ENCODE measurements at places on chromosomes 2 and 18.
A peak's percentile ranks its signal among the peaks of the same experiment; 100 is the strongest.

- DNase-seq: no peak
Observed at GRCh38 chr18:51028201-51028805, 1.7 kb upstream of the SMAD4 start.

DNA sequence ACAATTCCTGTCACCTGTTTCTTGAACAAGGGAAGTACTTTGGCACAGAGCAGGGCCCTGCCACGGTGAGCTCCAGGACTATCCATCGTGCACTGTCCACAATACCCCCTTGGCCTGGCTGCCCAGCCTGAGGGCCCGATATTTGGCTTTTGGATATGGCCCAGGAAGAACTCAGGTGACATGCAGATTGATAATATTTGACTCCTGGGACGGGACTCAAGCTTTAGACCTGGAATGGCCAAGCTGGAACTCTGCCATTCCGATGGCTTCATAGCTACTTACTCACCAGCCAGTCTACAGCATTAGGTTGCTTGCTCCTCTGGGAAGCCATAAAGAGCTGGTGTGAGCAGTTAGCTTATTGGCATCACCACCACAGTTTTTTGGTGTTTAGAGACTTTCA, 26.6 kb downstream of the EML6 start:
- DNase-seq: no peak

DNA sequence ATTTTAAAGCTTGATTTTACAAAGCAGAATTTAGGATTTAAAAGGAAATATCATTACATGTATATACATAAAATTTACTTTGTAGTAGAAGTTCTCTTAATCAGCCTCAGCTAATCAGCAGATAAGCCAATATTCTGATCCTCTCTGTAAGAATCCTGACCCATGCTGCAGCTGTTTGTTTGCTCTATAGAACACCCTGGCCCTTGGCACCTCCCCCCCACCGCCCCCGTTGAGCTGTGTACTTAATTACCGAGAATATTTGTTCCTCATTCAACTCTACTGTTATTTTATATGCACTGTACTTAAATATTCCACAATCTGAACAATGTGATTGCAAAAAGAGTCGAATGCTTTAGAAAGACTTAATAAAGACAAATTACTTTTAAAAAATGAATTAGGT, 98.0 kb downstream of the EVA1A start:
- DNase-seq: no peak

- DNase-seq: no peak
Observed at GRCh38 chr2:157324331-157324843, 1.2 kb downstream of the ERMN start.

DNA sequence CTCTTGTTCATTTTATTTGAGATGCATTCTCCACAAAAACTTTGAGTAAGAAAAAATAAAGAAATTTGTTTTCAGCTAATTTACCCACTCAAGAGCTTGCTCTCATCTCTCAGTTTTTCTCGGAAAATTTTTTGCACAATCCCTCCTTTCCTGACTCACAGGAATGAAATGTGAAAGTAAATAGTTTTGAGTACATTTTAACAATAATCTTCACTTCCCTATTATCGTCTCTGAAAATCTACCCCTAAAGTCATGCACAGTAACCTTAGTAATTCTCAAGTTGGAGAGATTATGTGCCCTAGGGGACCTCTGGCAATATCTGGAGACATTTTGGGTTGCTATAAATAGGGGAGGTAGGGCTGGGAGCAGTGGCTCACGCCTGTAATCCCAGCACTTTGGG, 2.6 kb downstream of the CYB5A start:
- no peak for DNase-seq

DNA sequence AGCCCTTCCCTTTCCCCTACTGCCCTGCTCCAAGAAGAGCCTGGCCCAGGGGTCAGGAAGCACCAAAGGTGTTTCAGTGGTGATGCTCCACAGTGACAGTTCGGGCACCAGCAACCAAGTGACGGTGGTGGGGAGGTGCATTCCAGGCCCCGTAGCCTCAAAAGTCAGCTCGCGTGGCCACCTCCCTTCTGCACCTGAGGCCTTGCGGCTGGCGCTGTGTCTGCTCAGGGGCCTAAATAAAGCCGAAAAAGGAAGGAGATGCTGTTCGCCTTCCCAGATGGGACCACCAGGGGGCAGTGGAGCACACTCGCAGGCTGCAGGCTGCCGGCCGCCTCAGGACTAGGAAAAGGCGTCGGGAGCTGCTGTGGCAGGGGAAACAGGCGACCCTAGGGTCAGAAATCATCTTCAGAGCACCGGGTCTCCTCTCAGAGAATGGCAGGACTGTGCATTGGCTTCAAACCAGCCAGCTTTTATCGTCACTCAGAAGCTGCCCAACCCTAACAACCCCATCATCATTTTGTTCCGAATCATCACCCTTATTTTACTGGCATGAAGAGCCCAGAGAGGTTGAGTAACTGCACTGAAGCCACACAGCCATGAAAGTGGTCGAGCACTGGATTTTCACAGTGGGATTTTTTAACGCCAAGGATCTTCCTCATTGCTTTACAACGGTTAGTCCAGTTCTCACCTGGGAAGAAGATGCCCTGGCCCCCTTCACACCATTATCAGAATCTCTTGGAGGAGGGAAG, 213.0 kb upstream of the CELF4 start:
- DNase-seq: peak; percentile 91

DNA sequence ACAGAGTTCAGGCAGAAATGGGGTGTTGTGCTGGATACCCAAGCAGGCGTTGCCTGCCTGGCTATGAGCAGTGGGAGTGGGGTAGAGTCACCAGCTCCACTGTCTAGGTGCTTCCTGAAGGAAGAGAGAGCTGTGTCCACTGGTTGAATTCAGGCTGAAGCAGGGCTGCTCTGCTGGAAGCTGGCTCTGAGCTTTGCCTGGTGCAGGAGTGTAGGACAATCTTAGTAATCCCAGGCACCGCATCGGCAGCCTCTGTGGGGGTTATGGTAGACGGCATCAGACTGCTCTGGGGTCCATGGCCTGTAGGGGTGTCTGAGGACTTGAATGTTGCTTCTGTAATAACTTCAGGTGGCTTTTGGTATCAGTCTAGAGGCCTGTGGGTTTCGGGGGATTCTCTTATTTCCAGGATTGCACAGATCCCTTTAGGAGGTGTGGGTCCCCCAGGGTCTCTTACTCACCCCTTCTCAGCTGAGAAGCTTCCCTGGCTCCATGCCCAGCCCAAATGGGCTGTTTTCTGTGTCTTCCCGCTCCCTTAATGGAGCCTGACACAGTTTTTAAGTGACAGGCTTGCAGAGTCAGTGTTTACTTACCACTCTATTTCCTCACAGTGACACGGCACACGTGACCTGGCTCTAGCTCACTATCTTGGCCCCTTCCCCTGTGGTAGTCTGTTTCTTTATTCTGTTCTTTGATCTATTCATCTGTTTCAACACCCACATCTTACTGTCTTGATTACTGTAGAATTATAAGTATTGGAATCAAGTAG, 644.3 kb downstream of the CBLN2 start:
- DNase-seq: peak; percentile 2

GRCh38 chr2:217731805-217732204, 271.0 kb downstream of the TNS1 start:
- no peak for DNase-seq

DNA sequence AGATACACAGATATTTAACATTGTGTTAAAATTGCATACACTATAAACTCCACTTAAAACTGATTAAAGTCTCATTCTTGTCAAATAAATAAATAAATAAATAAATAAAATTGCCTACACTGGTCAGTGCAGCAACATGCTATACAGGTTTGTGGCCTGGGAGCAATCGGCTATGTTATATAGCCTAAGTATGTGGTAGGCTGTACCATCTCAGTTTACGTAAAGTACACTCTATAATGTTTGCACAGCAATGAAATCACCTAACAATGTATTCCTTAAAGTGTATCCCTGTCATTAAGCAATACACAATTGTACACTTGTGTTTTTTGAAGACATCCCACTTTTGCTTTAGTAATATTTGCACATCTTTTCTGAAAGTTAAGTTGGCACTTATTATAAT, 337.7 kb upstream of the SETBP1 start:
- no peak for DNase-seq

- DNase-seq: no peak
Observed at GRCh38 chr18:39746201-39746600, 2180.6 kb upstream of the CELF4 start.

DNA sequence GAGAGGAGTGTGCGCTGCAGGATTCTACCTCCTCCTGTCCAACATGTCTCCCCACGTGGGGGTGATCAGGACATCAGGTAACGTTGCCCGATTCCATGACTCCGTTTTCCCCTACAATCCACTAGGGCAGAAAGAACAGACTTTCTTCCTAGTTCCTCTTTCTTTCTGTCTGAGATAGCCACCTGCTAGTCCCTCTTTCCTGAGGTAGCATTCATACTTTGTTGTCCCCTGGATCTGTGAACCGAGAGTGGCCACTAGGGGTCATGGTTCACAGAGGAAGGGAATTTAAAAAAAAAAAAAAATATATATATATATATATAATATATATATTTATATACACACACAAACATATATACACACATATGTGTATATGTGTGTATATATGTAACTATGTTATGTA, 210.0 kb upstream of the ZNF521 start:
- DNase-seq: no peak

- DNase-seq: no peak
Observed at GRCh38 chr18:3760741-3761140, 310.8 kb downstream of the TGIF1 start.

DNA sequence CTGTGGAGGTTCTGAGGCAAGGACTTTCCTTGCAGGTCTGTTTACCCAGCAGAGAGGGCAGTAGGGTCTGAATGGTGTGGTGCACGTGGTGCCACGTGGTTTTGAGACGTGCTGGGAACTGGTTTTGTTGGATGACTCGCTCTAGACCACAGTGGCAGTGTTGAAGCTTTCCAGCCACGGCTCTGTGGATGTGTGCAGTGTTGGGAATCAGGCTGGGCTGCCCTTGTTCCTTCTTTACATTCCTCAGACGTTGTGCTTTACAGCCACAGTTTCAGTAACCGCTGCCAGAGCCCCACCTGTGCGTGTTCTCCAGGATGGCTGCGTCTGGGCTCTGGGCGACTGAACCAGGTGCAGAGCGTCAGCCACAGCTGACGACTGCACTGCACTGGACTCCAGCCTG, 8.2 kb downstream of the CTDP1 start:
- DNase-seq: no peak

DNA sequence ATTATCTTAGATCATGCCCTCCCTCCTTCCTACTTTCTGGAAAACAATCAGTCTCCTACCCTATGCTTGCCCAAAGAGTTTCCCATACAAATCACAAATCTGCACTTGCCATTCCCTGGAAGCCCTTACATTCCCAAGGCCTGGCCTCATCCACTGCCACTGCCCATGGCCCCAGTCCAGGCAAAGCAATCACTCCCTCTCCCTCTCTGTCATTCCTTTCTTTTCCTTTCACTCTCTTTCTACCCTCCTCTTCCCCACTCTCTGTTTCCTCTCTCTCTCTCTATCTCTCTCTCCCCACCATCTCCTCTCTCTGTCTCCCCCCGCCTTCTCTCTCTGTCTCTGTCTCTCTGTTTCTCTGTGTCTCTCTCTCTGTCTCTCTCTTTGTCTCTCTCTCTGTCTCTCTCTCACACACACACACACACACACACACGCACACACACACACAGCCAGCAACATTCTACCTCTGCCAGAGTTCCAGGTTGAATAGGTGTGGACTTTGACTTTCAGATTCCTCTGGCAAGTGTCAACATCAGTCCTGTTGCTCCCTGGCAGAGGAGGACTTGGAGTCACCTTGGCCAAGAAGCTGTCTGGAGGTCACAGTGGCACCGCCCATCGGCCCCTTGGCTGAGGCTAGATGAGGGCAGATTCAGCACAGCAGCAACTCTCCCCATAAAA, 43.7 kb upstream of the NAT8 start:
- no peak for DNase-seq

DNA sequence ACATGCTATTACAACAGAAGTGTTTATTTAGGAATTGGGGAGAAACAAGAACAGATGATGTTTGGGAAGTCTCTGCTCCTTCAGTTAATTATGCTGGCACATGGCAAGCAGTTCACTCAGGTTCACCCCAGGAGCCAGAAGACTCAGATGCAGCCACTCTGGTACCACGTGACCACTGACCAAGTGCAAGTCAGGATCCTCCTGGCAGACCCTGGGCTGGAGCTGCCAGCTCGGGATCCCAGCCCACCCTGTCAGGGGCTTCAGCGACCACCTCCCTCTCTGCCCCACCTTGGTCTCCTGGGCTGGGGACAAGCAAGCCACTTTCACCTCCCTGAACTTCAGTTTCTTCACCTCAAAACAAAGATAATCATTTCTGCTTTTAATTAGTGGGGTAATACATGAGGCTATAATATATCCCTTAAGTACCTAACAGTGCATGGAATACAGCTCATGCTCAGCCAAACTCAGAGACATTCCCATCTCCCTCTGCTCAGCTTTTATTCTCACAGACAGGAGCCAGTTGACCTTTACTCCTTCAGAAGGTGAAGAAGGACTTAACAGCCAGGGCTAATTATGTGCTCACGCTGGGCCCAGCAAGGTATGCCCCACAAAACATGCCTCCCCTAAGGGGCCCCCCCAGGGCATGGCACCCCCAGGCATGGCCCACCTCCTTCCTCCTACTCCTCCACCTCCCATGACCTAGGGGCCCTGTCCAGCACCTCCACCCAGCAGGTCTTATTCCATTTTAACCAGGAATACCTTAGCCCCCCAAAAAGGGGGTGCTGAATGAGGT, 11.8 kb downstream of the CRACDL start:
- DNase-seq: no peak

GRCh38 chr2:50991602-50992001, 40.3 kb downstream of the NRXN1 start:
- DNase-seq: no peak

- DNase-seq: no peak
Observed at GRCh38 chr2:75751824-75752468, 41.2 kb upstream of the GCFC2 start.

- no peak for DNase-seq
Observed at GRCh38 chr18:47898055-47898454, 32.4 kb downstream of the SMAD2 start.

DNA sequence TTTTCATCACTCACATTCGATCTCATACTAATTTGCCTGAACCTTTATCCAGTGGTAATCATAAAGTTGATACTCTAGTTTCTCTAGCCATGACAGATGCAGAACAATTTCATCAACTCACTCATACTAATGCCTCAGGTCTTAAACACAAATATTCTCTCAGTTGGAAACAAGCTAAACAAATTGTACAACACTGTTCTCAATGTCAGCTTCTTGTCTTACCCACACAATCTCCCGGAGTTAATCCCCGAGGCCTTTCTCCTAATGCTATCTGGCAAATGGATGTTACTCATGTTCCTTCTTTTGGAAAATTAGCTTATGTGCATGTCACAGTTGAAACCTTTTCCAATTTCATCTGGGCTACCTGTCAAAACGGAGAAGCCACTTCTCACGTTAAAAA, 11.5 kb upstream of the CNOT11 start:
- DNase-seq: peak; percentile 1

All from brain (organoid and tissue), 16 donors.